Hepatic stellate cell (primary cell): ENCODE measurements at places on chromosomes 16 and 17.

- DNase-seq: no peak
These were observed 15.2 kb downstream of the CCDC42 start for GRCh38 chr17:8729421-8729820.

DNA sequence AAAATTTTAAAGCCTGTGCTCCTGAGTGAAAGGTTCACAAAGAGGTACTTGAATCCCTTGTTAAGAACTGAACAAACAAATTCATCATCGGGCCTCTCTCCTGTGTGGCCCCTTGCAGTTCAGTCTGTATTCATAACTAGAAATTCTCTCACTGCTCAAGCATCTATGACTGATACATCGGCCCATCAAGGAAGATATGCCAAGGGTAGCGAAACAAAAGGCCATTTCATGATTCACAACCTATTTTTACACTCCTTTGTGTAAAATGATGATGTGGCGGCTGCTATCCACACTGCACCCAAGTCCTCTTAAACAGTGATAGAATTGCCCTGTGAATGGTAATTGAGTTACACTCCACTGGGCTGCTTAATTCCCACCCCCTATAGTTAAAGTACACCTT lies 204.6 kb downstream of the STX8 start:
- DNase-seq: no peak

GRCh38 chr16:89155184-89155679 lies 16.3 kb upstream of the CDH15 start:
- peak; percentile 83 for DNase-seq

DNA sequence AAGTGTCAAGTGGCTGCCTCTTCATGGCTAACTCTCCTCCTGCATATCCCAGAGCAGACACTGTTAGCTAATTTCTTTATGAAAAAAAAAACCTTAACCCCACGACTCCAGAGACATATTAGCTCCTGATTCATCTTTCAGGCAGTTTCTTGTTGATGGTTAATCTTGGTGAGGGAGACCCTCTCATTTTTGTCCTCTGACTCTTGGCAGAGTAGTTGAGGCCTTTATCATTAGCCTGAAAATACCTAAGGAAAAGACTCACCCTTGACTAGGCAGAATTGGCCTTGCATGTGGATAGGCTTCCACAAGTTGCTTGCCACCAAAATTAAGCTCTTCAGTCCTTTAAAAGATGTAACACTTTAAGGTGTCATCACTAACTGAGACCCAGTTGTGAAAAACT lies 4.0 kb downstream of the CRYBA1 start:
- DNase-seq: peak; percentile 46

GRCh38 chr16:68265078-68265920 lies 973 bp downstream of the SLC7A6 start:
- peak; percentile 84 for DNase-seq

DNA sequence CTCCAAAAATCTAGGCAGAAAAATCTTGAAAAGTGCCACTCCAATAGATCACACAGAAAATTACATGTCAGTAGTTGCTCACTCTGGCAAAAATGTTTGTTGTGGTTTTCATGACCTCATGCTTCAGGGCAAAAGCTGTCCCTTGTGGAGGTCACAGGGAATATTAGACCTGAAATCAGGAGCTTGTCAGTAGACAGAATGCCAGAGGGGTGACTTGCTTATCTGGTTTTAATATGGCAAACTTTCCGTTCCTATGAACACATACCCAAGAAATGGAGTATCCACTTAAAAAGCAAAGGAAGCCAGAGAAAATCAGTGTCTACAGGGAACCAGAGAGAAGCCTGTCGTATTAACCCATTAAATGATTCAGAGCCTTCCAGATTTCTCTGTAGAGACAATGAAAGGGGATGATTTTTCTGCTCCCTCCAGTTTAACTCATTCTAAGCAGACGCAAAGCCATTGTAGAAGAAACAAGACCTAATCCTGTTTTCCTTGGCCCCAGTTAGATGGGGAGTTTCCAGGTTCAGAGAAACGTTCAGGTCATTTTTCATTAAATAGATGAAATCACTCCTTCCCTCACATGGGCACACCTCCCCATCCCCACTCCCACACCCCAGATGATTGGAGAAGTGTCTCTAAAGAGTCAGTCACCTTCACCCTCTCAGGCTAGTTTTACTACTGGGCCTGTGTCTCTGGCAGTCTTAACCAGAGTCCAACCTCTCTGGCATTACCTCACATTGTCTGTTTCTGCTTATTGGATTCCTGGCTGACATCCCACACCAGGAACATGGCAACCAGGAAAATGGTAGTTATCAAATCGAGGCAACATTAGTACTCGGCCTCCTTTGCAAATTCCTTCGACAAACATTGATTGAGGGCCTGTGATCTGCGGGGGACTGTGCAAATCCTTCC lies 6.0 kb downstream of the SOX9 start:
- peak; percentile 33 for DNase-seq

DNA sequence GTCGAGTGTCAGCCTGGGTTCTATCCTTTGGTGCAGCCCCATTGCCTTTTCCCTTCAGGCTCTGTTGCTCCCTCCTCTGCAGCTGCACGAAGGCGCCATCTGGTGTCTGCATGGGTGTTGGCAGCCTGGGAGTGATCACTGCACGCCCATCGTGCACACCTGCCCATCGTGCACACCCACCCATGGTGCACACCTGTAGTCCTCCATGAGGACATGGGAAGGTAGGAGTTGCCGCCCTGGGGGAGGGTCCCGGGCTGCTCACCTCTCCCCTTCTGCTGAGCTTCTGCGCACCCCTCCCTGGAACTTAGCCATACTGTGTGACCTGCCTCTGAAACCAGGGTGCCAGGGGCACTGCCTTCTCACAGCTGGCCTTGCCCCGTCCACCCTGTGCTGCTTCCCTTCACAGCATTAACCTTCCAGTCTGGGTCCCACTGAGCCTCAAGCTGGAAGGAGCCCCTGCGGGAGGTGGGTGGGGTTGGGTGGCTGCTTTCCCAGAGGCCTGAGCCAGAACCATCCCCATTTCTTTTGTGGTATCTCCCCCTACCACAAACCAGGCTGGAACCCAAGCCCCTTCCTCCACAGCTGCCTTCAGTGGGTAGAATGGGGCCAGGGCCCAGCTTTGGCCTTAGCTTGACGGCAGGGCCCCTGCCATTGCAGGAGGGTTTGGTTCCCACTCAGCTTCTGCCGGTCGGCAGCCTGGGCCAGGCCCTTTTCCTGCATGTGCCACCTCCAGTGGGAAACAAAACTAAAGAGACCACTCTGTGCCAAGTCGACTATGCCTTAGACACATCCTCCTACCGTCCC lies 2.9 kb downstream of the CTRL start:
- DNase-seq: peak; percentile 85

- DNase-seq: no peak
These were observed 9.7 kb upstream of the ANKS4B start for GRCh38 chr16:21223787-21224186.

DNA sequence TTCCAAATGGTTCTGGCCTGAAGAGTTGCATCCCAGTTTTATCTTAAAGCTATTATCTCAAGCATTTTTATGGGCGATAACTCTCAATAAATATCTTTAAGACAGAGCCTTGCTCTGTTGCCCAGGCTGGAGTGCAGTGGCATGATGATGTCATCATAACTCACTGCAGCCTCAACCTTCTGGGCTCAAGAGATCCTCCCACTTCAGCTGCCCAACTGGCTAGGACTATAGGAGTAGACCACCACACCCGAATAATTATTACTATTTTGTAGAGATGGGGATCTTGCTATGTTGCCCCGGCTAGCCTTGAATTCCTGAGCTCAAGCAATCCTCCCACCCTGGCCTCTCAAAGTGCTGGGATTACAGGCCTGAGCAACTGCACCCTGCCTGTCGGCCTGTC lies 26.1 kb upstream of the CYTH1 start:
- no peak for DNase-seq

DNA sequence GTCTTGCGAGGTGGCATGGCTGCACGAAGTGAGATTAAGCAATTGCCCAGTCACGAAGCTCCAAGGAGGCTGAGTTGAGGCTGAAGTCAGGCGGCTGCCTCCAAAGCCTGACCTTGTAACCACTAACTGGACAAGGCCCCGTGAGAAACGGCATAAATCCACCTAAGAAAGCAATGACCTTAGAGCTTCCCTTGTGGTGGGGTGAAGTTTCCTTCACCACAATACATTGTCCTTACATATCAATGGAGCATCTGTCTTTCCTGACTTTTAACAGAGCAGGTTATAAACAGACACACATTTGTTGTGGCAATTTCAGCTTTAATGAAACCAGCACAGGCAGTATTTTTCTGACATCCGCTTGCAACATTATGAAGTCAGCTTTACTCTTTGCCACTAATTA lies 2.5 kb upstream of the MED9 start:
- DNase-seq: no peak

GRCh38 chr17:14545156-14545906 lies 244.4 kb downstream of the HS3ST3B1 start:
- DNase-seq: no peak

DNA sequence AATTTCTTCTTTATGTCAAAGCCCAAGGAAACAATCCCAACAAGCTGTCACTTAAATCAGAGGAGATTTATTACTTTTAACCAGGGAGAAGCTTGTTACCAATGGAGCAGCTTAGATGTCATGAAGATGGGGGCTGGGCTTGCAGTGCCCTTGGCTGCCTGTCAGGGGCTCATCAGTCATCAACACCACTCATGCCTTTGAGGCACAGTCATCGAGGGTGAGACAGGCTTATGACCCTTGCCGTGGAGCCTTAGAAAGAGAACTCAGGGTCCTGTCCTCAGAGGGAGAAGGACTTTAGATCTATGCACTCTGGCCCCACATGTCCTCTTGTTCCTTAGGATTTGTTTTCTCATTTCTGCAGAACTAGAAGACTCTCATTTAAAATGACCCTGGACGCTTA lies 318.3 kb downstream of the CBLN1 start:
- DNase-seq: no peak

- no peak for DNase-seq
These were observed 440.9 kb downstream of the SOX9 start for GRCh38 chr17:72561680-72562079.

GRCh38 chr16:15952265-15952711 lies 2.9 kb downstream of the ABCC1 start:
- no peak for DNase-seq

DNA sequence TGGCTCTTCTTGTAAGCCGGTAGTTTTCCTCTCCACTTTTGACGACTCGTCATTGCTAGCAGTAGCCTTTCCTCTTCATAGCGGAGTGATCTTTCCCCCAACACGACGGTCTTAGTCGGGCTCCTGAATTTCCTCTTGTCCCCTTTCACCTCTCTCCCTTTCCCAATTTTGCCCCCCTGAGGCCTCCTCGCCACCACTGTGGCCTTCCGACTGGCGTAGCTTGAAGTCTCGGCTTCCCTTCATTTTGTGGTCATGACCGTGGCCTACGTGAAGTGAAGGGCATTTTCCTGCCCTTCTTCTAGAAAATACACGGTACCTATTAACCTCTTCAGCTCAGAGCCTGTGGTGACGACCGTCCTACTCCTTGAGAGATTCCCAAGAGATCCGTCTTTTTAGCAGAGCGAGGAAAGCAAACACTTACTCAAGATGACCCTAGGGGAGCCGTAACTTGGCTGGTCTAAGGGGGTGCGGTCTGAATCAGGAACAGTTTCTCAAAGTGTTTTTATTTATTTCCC lies 787 bp downstream of the PRKAR1A start:
- DNase-seq: no peak

DNA sequence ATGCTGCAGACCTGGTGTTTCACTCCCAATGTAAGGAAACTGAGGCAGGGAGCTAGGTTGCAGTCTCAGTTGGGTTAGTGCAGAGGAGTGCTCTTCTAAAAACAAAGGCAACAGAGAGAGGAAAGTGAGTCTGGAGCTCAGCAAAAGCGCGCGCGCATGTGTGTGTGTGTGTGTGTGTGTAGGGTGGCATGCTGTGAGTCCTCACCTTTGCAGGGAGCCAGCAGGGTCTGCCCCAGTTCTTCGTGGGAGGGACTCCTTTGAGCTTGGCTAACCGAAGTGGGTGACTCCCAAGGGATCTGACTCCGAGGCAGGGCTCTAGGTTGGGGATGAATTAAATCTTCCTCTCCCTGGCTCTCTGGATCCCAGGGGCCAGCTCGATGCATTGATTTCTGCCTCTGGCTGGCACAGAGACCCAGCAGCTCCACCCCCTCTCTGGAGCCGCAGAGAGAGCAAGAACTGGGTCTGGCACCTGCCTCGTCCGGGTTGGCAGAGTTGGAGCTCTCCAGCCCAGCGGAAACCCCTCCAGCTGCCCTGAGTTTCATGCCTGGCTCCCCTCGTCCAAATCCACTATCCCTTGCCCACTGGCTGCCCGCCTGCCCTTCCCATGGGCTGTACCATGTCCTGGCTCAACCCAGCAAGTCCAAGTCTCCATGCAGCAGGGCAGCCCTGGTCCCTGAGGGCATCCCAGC lies 1.3 kb upstream of the BTBD17 start:
- no peak for DNase-seq

- DNase-seq: peak; percentile 34
These were observed 176.2 kb upstream of the FAM20A start for GRCh38 chr17:68777243-68777855.

- DNase-seq: no peak
These were observed 29.4 kb downstream of the MNT start for GRCh38 chr17:2371183-2372130.

GRCh38 chr16:4520913-4521312 lies 17.7 kb downstream of the CDIP1 start:
- DNase-seq: no peak

DNA sequence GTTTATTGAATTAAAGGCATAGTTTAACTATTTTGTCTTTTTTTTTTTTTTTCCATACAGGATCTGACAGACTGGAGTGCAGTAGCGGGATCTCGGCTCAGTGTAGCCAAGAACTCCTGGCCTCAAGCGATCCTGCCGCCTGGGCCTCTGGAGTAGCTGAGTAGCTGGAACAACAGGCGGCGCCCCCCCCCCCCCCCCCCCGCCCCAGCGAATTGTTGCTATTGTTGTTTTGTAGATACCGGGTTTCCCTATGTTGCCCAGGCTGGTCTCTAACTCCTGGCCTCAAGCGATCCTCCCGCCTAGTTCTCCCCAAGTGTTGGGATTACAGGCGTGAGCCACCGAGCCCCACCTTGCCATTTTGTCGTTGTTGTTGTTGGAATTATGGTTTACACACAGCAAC lies 1.3 kb upstream of the CENPV start:
- no peak for DNase-seq

GRCh38 chr16:72639494-72639893 lies 408.4 kb downstream of the ZFHX3 start:
- no peak for DNase-seq

DNA sequence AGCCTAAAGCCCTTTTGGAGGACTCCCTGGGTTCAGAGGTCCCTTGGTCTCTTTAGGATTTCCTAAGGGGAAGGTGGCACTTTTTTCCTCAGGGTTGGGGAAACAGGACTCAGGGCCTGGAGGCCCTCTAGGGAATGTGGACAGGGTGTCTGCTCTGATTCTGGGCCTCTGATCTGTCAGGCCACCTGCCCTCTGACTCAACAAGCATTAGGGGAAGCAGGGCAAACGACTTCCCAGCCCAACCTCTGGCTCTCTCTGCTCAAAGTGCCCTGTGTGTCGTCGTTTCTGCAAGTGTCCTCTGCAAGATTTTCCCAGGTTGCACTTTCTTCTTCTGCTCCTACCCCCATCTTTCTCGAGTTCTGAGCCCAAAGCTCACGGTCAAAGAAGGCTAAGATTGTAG lies 6.6 kb upstream of the IGFBP4 start:
- DNase-seq: no peak
